Activated CD4-positive, CD25-positive, alpha-beta regulatory T cell treated with anti-CD3 and anti-CD28 coated beads, Interleukin-2, amount 50 U/mL, for 16 hours (primary cell): ENCODE measurements at places on chromosomes 16 and 17.

GRCh38 chr17:45631941-45632340 is 141.4 kb upstream of the PLEKHM1 start:
- no peak for DNase-seq

- no peak for DNase-seq
Observed at GRCh38 chr16:30530163-30531037, 4.0 kb upstream of the ZNF768 start.

DNA sequence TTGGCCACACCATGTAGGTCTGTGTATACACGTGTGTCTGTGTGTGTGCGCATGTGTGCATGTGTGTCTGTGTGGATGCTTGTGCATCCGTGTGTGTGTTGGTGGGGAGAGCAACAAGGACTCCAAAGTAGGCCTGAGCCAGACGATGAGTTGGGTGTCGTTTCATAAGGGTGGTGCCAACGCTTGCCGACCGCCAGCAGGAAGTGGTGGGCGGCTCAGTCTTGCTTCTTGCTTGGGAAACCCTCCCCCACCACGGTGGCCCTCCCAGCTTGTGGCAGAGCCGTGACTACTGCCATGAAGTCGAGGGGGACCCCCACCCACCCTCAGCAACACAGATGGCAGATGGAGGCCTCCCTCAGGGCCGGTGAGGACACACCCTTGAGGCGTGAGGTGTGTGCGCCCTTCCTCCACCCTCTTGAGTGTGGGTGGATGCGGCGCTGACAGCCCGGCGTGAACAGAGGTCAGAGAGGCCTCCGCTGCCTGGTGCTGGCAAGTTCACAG is 17.5 kb downstream of the SBK1 start:
- DNase-seq, result peak; percentile 57

- no peak for DNase-seq
Observed at GRCh38 chr17:77737442-77738265, 220.8 kb upstream of the TNRC6C start.

DNA sequence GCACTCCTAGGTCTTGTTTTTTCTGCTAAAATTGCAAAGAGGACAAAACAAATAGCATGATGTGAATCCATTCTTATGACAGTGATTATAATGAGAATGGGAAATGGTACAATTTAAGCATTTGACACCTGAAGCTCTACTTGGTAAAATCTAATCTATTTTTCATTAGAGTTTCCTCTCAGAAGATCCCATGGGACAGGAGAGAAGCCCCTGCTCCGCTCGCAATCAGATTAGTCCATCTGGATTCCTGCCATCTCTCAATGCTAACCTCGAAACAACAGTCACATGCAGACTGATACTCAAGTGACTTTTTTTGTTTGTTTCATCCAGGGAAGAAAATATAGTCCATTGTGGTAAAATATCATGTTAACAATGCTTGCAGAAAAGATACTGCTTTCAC is 107.4 kb upstream of the TOM1L1 start:
- DNase-seq, result no peak

GRCh38 chr17:57946798-57947358 is 8.3 kb downstream of the CUEDC1 start:
- no peak for DNase-seq

DNA sequence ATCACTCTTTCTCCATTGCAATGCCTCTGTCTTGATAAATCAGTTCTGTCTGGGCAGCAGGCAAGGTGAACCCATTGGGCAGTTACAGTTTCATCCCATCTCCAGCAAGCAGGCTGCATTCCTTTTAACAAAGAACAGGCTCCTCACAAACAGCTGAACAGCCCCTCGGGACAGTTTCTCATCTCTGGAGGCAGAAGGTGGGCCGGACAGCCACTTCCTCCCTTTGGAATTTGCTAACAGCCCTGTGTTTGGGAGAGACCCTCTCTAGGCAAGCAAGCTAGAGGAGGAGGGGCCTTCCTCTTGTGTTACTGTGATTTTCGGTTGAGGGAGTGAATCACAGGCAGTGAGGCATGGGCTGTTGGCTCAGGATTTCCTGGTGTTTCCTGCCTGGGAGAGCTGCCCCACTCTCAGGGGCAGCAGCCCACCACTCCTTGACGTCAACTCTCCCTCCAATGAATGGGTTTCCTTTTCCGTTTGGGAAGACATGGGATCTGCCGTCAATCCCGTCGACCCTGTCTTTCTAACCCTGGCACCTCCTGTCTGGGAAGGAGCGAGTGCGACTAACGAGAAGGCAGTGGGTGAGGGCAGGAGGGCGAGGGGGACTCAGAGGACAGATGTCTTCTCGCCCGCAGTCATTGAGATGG is 3.7 kb upstream of the PGS1 start:
- DNase-seq, result no peak

- DNase-seq, result no peak
Observed at GRCh38 chr17:73342050-73342522, 30.3 kb upstream of the CDC42EP4 start.

- no peak for DNase-seq
Observed at GRCh38 chr17:14593956-14594355, 293.1 kb downstream of the HS3ST3B1 start.

DNA sequence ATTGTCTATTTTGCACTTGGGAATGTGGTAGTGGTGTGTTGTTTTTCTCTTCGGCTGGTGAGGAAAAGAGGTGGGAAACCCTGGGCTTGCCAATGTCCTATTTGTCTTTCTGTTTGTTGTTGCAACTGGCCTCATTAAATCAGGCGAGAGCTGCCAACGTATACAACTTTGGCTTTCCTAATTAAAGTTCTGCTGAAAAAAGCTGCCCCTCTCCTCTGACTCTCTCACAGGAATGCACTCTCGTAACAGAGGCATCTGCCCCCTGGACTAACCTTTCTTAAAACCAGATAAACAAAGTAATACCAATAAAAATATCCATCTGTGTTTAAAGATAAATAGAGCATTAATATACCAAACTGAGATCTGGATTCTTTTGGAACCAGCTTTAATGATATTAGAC is 7.8 kb downstream of the CDRT15 start:
- DNase-seq, result no peak

GRCh38 chr17:81095383-81095762 is 60.4 kb downstream of the BAIAP2 start:
- no peak for DNase-seq

DNA sequence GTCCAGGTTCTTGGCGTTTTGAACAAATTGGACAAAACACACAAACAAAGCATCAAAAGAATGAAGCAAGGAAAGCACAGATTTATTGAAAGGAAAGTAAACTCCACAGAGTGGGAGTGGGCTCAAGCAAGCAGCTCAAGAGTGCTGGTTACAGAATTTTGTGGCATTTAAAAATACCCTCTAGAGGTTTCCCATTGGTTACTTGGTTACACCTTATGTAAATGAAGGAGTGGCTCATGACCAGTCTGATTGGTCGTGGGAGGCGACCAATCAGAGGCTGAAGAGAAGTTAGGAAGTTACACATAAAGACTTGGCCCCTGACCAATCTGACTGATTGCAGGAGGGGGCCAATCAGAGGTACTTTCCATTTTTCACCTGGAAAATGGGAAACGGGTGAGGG is 1373.8 kb upstream of the GOT2 start:
- no peak for DNase-seq

DNA sequence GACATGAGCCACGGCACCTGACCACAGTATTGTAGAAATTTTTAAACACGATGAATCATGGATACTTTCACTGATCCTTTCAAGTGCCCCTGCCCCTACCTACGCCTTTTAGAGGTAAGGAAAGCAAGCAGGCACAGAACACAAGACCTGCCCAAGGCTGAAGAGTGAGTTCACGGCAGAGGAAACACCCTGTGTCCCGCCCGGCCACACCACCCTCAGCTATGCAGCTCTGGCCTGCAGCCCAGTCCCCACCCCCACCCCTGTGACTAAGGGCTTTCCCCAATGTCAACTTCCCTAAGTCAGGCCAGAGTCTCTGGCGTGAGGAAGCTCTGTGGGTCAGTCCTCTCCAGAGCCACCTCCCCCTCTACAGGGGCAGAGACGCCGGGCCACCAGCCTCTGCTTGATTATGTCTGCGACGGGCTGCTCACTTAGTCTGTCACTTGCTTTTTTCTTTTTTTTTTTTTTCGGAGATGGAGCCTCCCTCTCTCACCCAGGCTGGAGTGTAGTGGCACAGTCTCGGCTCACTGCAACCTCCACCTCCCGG is 8.4 kb downstream of the SLC16A5 start:
- no peak for DNase-seq

DNA sequence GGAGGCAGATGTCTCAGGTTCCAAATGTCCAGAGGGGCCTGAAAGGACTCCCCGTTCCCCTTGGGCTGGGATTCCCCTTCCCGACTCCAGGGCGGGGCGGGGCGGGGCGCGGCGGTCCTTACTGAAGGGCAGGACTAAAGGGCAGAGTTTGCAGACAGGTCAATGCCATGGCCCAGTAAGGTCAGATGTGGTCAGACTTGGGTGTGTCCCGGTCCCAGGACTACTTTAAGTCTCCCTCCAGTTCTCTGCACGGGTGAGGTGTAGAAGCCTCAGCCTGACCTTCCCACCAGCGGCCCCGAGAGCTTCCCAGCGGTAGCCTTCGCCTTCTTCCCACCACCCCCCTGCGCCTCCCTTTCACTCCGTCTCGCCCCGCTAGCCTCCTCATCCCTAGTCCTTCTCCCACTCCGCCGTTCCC is 532 bp downstream of the KDM6B start:
- DNase-seq, result no peak

DNA sequence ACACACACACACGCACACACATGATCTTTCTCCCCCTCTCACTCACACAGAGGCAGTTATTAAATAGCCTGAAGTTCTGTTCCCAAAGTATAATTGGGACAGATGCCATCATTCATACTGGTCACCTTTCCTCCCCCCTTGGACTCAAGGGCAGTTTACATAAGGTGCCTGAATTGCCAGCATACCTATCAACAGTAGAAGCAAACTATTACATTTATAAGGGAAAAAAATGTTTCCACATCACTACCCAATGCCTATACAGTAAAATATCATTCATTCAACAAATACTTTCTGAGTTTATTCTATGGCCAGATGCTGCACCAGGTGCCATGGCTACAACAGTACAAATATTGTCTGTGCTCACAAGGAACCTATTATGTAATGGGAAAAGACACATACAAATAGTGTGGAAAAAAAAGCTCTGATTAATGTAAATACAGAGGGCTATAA is 6.3 kb downstream of the CNTD1 start:
- no peak for DNase-seq

DNA sequence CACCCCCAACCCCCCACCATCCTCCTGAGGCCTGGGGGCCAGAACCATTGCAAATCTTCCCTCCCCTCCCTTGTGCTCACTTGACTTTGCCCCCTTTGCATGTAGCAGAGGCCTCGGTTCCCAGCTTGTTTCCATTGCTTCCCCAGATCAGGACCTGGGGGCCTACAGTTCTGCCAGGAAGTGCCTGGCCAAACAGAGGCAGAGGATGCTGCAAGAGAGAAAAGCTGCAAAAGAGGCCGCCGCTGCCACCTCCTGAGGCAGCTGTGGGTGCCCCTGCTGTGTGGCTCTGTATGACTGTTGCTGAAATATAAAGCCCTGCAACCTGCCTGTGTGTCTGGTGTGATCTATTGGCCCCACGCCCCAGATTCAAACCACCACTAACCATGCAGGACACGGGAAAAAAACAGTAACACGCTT is 2.3 kb downstream of the NDUFB10 start:
- DNase-seq, result no peak

GRCh38 chr17:62134397-62134796 is 69.3 kb upstream of the MED13 start:
- DNase-seq, result no peak
